ENCODE measurements at places on chromosomes 1 and 21. TPM values are rescaled to one million over a fixed set of nuclear protein-coding genes. Genes with fewer than 3 reads are reported as not detected.
A peak's percentile ranks its signal among the peaks of the same experiment; 100 is the strongest.

Gene AUNIP
- total RNA-seq: not detected

Gene USP1
- total RNA-seq: 29.3 TPM

Gene DNAJC11
- 39.3 TPM for total RNA-seq

Gene MROH9
- total RNA-seq: not detected

Gene KRTAP11-1
- not detected for total RNA-seq

Gene SMYD2
- total RNA-seq: 27.1 TPM

Gene SPRR1B
- total RNA-seq: not detected

Gene PLA2G2F
- not detected for total RNA-seq

Gene CASQ2
- not detected for total RNA-seq

Gene PRAMEF26
- total RNA-seq: not detected

Gene SV2A
- total RNA-seq: 4.6 TPM

Gene AMPD1
- not detected for total RNA-seq

Gene GBP6
- total RNA-seq: 0.23 TPM

Gene RGS16
- 23.4 TPM for total RNA-seq

Gene TSPAN2
- 14.2 TPM for total RNA-seq

Gene SELENBP1
- not detected for total RNA-seq

Gene GJA8
- not detected for total RNA-seq

Gene HIVEP3
- total RNA-seq: 13.9 TPM

DNA sequence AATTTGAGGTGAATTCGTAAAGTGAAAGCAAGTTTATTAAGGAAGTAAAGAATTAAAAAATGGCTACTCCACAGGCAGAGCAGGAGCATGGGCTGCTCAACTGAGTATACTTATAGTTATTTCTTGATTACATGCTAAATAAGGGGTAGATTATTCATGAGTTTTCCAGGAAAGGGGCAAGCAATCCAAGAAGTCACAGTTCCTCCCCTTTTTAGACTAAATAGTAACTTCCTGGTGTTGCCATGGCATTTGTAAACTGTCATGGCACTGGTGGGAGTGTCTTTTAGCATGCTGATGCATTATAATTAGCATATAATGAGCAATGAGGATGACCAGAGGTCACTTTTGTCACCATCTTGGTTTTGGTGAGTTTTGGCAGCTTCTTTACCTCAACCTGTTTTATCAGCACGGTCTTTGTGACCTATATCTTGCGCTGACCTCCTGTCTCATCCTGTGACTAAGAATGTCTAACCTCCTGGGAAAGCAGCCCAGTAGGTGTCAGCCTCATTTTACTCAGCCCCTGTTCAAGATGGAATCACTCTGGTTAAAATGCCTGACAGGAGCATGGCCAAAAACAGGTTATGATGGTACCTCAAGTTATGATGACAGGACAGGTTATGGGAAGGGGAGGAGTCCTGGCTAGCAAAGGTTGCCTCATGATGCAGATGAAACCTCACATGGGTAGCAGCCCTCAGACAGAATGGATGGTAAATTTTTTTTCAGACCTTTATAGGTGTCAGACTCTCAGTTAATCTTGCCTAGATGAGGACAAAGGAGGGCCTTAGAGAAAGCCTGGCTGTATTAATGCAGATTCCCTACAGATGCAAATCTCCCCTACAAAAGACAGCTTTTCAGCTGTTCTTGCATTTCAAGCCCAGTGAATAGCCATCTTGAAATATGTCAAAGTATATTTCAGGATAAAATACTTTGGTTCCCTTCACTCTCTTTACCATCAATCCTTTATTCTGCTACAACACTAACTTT lies 49.7 kb downstream of the SIPA1L2 start:
- no peak for DNase-seq

DNA sequence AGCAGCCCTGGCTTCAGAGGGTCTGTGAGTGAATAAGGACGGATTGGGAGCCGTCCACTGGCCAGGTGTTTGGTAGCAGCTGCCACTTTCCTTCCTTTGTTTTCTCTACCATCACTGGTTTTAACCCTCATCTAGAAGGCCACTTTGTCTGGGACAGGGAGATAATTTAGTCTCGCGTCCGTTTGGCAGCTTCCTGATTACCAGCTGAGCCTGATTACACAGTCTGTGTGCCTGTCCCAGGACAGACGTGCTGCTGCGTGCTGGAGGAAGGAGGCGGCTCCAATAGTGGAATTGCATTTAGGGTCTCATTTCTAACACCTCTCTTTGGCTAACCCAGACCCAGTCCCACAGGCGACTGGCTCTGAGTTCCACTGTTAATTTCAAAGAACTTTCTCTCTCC lies 24.6 kb upstream of the CASQ2 start:
- DNase-seq: no peak

GRCh38 chr1:154433161-154433764 lies 28.1 kb downstream of the IL6R start:
- no peak for DNase-seq

- DNase-seq: no peak
Observed at GRCh38 chr1:197399755-197400521, 131.9 kb downstream of the CRB1 start.

- no peak for DNase-seq
Observed at GRCh38 chr1:177741476-177741875, 228.4 kb downstream of the SEC16B start.

- DNase-seq: no peak
Observed at GRCh38 chr1:6506210-6507036, 15.0 kb upstream of the PLEKHG5 start.

GRCh38 chr1:205492201-205492667 lies 12.2 kb upstream of the CDK18 start:
- DNase-seq: no peak

DNA sequence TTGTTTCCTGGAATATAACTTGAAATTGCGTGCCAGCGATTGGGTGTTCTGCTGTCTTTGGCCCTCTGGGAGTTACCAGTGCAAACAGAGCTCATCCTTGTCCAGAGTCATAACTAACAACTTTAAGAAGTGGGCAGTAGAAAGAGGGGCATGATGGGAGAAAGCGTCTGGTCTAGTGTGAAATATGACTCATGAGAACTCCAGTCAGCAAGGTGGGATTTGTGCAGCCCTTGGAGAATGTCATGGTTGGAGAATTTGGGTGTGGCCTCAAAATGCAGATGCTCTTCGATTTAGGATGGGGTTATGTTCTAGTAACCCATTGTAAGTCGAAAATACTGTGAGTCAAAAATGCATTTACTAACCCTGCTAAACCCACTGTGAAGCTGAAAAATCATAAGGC lies 12.9 kb downstream of the ATP1B1 start:
- no peak for DNase-seq

- DNase-seq: peak; percentile 23
Observed at GRCh38 chr1:162023547-162024501, at the start of gene OLFML2B. Gene OLFML2B, minus strand, starts transcription at chr1:162023869. Its CDS starts 439 bp downstream, at chr1:162023430.

DNA sequence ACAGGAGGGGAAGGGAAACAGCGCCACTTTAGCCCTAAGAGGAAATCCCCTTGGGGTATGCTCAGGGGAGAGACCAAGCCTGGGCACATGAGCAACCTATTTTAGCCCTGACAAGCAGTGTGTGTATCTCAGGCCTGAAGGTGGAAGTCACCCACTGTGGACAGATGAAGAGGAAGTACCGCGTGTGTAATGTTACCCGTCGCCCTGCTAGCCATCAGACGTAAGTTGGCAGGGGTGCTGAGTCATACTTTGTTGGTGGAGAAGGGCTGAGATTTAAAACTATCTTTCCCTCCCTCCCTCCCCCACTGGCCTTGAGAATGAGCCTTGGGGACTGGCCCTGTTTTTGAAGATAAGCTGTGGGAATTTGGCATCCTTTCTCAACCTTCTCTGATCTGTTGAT lies 11.2 kb downstream of the AGO1 start:
- DNase-seq: no peak

DNA sequence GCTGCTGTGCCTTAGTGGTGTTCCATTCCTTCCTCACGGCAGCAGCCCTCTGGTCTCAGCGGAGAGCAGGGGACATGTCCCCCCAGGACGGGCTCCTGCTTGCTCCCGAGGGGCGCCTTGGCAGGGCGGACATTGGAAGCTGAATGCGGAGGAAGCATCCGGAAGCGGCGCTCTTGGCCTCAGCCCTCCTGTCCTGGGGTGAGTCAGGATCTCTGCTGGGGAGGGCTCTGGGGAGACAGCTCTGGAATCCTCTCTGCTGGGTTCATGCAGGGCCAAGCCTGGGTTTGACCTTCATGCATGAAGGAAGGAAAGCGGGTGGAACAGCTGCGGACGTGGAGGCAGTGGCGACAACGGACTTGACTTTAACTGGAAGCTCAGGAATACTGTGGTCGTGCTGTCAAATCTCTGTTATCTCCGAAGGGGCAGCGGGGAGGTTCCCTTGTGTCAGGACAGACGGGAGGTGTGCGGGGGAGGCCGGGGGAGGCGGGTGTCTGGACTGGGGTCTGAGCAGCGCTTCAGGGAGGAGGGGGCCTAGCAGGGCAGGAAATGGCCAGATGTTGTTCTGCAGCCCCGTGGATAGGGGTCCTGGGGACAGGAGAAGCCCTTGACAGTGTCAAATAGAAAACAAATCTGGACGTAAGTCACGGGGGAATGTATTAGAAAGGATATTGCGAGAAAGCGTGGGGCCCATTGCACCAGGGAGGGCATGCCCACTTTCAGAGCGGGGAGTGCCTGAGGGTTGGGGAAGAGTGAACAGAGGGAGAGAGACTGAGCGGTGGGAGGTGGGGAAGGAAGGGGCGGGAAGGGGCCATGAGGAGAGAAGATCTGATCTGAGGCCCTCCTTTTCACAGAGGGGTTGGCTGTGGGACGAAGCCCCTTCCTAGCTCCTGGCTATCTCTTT lies 26.6 kb downstream of the CRYAA start:
- DNase-seq: no peak

GRCh38 chr1:67856921-67857320 lies 23.7 kb upstream of the GNG12 start:
- DNase-seq: no peak

GRCh38 chr1:20280341-20280740 lies 10.3 kb upstream of the VWA5B1 start:
- DNase-seq: no peak

- DNase-seq: no peak
Observed at GRCh38 chr1:176183618-176184017, 23.5 kb downstream of the COP1 start.

DNA sequence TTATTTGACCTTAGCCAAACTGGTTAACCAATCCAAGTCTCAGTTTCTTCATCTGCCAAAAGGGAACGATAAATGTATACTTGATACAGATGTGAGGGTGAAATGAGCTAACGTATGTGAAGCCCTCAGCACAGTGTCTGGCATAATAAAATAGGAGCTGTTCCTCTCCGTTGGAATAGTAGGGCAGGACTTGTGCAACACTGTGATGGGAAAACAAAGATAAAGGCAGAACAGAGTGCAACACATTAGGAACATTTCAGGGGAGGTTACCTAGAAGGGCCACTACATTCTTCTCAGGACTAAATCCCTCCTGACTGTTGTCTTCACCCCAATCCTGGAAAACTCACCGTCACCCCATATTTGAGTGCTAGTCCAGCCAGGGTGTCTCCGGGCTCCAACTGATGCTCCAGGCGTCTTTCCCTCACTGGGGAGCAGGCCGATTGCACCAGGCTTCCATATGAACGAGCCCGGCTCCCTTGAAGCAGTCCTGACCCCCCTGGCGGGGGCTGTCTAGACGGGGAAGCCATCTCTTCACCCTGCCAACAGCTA lies 896 bp downstream of the LYSMD1 start:
- DNase-seq: no peak

GRCh38 chr21:26098772-26099397 lies 71.7 kb downstream of the APP start:
- no peak for DNase-seq

DNA sequence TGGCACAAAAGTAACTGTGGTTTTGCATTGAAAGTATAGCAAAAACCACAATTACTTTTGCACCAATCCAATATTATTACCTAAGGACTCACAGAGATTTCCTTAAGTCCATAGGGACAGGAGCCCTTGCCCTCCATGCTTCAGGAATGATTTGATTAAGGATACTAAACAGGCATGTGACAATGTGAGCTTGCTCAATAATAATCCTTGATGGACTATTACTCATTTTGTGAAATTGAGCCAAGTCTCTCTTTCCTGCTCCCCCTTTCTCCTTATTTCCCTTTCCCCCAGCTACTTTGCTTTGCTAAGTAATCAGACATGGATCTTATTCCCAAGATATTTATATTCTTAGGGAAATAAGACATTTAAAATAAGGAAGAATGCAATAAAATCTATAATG lies 21.6 kb upstream of the RGL1 start:
- no peak for DNase-seq

- no peak for DNase-seq
Observed at GRCh38 chr21:30014886-30015285, 75.1 kb upstream of the GRIK1 start.

GRCh38 chr21:42089093-42089631 lies 18.0 kb downstream of the UMODL1 start:
- DNase-seq: no peak

GRCh38 chr1:25519624-25520023 lies 23.8 kb upstream of the LDLRAP1 start:
- DNase-seq: no peak

- DNase-seq: no peak
Observed at GRCh38 chr1:35536556-35537162, 20.5 kb downstream of the KIAA0319L start.

Measured in T-helper 17 cell (primary cell).